Amygdala (tissue), 56 donors: ENCODE measurements at places on chromosomes 5 and 9.

DNA sequence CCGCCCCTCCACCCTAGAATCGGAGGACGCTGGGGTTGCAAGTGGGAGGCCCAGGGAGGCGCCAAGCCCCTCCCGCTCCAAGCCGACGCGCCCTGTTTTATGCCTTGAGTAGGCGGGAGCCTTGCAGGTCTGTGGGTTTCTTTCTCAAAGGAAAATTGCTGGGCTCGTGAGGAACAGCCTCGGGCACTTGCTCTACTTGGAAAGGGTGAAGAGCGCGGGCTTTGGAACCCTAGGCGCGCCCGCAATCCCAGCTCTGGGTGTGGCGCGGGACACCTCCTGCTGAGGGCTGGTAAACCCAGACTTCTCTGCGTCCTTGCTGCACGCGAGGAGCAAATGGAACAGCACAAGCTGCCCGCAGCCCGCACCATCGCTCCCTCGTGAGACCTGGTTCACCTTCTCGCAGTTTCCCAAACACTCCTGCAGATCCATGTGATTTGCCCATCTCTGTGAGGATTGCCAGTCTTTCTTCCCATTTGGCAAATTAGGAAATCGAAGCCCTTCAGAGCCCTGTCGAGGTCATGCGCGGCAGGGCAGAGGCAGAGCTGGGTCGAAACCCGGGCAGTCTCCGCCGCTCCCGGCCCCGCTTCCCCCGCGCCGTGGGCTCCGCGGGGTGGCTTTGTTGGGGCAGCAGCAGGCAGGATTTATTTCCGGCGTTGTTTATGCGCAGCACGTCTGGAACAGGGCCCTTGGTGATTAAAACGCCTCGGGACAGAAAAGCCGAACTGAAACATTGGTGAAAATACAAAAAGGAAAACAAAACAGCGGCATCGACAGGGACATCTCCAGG is 98.4 kb upstream of the CPLX2 start:
- DNase-seq, result no peak

GRCh38 chr5:95543017-95543705 is 11.6 kb downstream of the SKIC3 start:
- no peak for DNase-seq

- no peak for DNase-seq
These were observed 47.8 kb downstream of the RNF145 start for GRCh38 chr5:159161361-159162214.

GRCh38 chr9:111131211-111131610 is 92.9 kb upstream of the LPAR1 start:
- no peak for DNase-seq

- no peak for DNase-seq
These were observed 28.8 kb upstream of the PLIN2 start for GRCh38 chr9:19156026-19156474.

- no peak for DNase-seq
These were observed 11.6 kb upstream of the CMBL start for GRCh38 chr5:10319202-10319851.

GRCh38 chr5:54285686-54286085 is 24.7 kb downstream of the ARL15 start:
- no peak for DNase-seq

DNA sequence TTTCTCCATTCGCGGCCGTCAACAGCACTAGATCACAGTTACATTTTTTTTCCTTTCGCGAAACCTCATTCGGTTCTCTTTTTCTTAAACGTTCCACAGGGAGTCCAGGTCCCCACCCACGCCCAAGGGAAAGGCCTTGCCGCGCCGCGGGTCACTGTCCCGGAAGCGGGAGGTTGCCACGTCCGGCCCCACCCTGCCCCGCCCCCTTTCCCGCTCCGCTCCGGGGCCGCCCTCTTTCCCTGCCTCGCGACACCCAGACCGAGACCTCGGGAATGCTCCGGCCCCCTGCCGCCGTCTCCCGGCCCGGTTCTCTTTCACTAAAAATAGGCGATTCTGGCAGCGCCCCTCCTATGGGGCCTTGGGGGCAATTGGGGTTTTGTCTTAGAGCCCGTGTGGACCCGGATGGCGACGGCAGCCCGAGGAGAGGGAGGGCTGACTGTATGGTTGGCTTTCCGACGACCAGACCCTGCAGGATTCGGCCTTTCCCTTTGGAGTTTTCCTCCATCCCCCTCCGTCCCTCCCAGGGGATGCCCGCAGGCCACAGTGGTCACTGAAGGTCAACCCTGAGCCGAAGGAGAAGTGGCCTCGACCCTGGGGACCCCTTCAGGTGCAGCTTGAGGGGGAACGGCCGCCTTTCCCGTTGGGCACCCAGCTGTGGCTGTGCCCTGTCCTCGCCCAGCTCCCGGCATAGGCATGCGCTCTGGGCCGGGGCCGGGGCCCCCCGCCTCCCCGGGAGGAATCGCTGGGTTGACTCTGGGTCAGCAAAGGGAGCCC is 2.8 kb upstream of the RACK1 start:
- no peak for DNase-seq

DNA sequence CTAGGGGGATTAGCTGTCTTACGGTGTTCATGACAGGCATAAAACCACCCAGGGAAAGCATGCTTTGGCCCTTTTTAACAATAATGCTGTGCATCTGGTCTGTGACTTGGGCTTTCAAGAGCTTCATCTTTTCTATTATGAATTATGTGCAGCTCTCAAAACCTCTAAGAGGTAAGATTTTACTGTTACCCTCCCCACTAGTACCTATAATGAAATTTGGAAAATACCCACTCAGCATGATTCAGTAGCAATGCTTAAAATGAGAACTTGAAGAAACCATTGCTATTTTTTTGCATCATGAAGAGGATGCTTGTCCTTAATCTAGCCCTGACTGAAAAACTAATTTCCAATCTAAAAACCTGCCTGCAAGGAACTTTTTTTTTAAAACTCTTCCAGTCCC is 5.8 kb upstream of the LHFPL2 start:
- DNase-seq, result no peak

- DNase-seq, result no peak
These were observed 62.1 kb downstream of the PAX5 start for GRCh38 chr9:36971935-36972488.

DNA sequence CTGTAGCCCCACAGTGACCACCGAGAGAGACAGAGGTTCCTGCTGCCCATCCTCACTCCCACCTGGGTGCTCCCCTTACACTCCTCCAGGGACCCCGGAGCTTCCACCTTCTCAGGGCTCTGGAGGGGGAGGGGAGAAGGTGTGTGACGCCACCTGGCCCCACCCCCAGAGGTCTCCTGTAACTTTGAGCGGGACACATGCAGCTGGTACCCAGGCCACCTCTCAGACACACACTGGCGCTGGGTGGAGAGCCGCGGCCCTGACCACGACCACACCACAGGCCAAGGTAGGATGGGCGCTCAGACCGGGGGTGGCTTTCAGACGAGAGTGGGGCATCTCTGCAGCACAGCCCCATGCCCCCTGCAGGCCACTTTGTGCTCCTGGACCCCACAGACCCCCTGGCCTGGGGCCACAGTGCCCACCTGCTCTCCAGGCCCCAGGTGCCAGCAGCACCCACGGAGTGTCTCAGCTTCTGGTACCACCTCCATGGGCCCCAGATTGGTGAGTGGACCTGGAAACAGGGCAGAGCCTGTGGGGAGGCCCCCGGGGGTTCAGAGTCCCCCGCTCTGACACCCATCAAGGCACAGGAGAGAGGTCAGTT is 4.5 kb downstream of the MAMDC4 start:
- DNase-seq, result no peak

- DNase-seq, result no peak
These were observed 21.9 kb upstream of the CFAP95 start for GRCh38 chr9:69798744-69799143.

GRCh38 chr5:32496104-32496503 is 51.6 kb upstream of the ZFR start:
- DNase-seq, result no peak

GRCh38 chr5:167726642-167727041 is 564.8 kb upstream of the WWC1 start:
- DNase-seq, result no peak

- DNase-seq, result no peak
These were observed 32.2 kb upstream of the NOTCH1 start for GRCh38 chr9:136577941-136578625.

DNA sequence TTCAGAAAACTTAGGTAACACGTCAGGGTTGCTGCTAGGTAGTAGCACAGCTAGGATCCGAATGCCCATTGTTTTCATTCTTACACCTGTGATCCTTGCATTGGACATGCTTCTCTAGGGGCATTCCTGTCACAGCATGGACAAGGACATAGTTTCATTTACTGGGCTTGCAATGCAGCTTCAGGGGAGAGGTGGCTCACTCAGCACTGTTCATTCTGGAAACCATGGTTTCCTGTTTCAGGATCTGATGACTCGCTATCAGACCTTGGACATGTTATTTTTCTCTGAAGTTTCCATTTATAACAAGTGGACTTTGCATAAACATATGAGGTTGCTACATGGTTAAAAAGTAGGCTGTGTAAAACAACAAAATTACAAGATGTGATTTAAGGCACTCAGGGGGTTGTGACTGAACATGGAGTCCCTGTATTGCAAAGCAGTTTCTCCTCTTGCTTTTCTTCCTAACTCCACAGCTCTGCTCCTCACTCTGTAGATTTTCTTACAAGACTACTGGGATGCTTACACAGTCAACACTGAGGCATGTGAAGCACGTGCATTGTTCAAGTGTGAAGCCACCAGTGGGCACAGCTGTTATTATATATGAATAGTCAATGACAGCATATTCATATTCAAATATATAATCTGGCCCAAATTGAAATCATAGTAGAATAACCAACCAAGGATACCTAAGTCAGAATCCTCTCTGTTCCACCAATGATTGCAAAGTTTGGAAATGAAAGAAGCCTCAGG is 66.1 kb upstream of the STK32A start:
- no peak for DNase-seq

- DNase-seq, result no peak
These were observed 34.3 kb upstream of the ARL15 start for GRCh38 chr5:54344653-54345052.

GRCh38 chr9:36878986-36879982 is 154.8 kb downstream of the PAX5 start:
- no peak for DNase-seq

DNA sequence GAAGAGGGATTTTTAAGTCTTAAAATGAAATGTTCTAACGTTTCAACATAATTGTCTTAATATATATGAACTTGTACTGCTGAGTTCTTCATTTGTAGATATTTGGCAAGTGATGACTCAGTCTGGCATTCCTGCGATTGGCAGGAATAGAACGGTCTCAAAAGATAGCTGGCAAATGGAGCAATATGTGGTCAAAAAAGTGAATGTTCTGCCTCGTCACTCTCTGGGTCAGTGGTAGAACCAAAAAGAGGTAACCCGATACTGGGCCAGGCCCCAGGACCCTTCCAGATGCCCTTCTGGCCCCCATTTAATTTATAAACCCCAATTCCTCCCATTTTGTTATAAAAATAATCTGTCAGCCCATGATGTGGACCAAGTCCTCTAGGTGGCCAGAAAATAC is 39.2 kb downstream of the ZNF366 start:
- no peak for DNase-seq

- DNase-seq, result no peak
These were observed 31.0 kb downstream of the GOLGA2 start for GRCh38 chr9:128244837-128245231.
